ENCODE measurements at places on chromosomes 3 and 15. TPM values are rescaled to one million over a fixed set of nuclear protein-coding genes. Genes with fewer than 3 reads are reported as not detected.

Gene CMTM8
- 3.2 TPM for total RNA-seq

Gene GATM
- 0.54 TPM for total RNA-seq

Gene ABI3BP
- 3.1 TPM for total RNA-seq

Gene TMEM266
- not detected for total RNA-seq

Gene NOX5
- total RNA-seq: 1.4 TPM

Gene SPTBN5
- 1.1 TPM for total RNA-seq

DNA sequence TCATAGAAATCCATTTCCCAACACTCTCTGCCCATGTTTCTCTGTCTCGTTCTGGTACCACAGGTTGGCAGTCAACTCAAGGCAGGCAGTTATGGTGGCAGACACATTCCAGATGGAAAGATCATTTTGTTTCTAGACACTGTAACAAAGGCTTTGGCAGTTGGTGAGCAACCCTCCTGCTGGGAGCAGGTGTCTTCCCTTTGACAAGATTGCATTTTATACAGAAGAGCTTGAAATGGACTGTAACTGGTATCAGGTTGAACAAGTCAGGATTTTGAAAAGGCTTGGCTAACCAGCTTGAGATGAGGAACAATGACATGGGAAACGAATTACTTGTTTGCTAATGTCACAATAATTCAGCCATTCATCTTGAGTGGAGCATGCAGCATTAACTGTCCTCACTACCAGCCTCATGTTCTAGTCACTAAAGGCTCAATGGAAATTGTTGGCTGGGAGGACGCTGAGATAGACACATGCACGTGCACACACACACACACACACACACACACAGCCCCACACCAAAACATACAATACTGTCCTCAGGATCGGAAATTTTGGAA lies 170.0 kb downstream of the SEMA6D start:
- H3K27me3 ChIP-seq: no peaks in the 10 kb centered on the region
- H3K36me3 ChIP-seq: no peaks in the 10 kb centered on the region

- no peak overlapping the region for H3K4me3 ChIP-seq
- H3K4me1 ChIP-seq: no peaks in the 10 kb centered on the region
- no peaks in the 10 kb centered on the region for H3K36me3 ChIP-seq
- peak; percentile 20 for DNase-seq
- H3K27me3 ChIP-seq: peaks cover 8% of the 10 kb centered on the region
Observed at GRCh38 chr15:79943820-79944219, 27.2 kb downstream of the BCL2A1 start.

- H3K4me3 ChIP-seq: no peak overlapping the region
- no peaks in the 10 kb centered on the region for H3K4me1 ChIP-seq
- H3K27ac ChIP-seq: no peak overlapping the region
Observed at GRCh38 chr3:180619723-180620122, 17.8 kb downstream of the TTC14 start.

- no peaks in the 10 kb centered on the region for H3K36me3 ChIP-seq
- H3K4me3 ChIP-seq: no peak overlapping the region
- H3K27me3 ChIP-seq: peaks cover 43% of the 10 kb centered on the region
- no peak for DNase-seq
Observed at GRCh38 chr3:113086560-113087461, 96.0 kb downstream of the GTPBP8 start.

DNA sequence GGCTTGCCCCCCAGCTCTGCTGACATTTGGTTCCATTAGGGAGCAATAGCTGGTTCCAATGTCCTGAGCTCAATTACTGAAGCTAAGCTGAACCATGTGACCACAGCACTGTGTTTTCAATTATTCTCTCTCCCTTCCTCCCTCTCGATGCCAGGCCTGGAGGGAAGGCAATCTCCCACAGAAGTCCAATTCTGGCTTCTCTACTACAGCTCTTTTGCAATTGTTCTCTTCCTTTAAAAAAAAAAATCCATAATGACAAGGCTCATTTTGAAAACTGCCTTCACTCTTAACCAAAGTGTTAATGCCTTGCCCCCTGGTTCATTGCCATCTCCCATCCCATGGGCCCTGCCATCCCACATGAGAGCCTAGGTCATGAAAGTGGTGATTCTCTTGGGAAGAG lies 24.8 kb downstream of the IL16 start:
- H3K27me3 ChIP-seq: no peaks in the 10 kb centered on the region
- no peak for DNase-seq
- no peak overlapping the region for H3K4me3 ChIP-seq
- H3K27ac ChIP-seq: no peak overlapping the region

- no peaks in the 10 kb centered on the region for H3K27me3 ChIP-seq
- peak; percentile 7 for DNase-seq
- no peak overlapping the region for H3K27ac ChIP-seq
- no peaks in the 10 kb centered on the region for H3K36me3 ChIP-seq
- no peaks in the 10 kb centered on the region for H3K4me1 ChIP-seq
Observed at GRCh38 chr3:89867286-89867685, 759.9 kb downstream of the EPHA3 start.

GRCh38 chr3:2558796-2559195 lies 460.1 kb downstream of the CNTN4 start:
- no peaks in the 10 kb centered on the region for H3K4me1 ChIP-seq
- no peak overlapping the region for H3K4me3 ChIP-seq
- no peaks in the 10 kb centered on the region for H3K36me3 ChIP-seq
- no peak for DNase-seq
- H3K27me3 ChIP-seq: peaks cover 61% of the 10 kb centered on the region

GRCh38 chr3:107106316-107106715 lies 270.9 kb upstream of the CCDC54 start:
- peaks cover 15% of the 10 kb centered on the region for H3K4me1 ChIP-seq
- no peaks in the 10 kb centered on the region for H3K36me3 ChIP-seq
- H3K27ac ChIP-seq: peak overlapping the region; percentile 68
- peak overlapping the region; percentile 15 for H3K4me3 ChIP-seq
- DNase-seq: peak; percentile 67
- H3K27me3 ChIP-seq: no peaks in the 10 kb centered on the region

DNA sequence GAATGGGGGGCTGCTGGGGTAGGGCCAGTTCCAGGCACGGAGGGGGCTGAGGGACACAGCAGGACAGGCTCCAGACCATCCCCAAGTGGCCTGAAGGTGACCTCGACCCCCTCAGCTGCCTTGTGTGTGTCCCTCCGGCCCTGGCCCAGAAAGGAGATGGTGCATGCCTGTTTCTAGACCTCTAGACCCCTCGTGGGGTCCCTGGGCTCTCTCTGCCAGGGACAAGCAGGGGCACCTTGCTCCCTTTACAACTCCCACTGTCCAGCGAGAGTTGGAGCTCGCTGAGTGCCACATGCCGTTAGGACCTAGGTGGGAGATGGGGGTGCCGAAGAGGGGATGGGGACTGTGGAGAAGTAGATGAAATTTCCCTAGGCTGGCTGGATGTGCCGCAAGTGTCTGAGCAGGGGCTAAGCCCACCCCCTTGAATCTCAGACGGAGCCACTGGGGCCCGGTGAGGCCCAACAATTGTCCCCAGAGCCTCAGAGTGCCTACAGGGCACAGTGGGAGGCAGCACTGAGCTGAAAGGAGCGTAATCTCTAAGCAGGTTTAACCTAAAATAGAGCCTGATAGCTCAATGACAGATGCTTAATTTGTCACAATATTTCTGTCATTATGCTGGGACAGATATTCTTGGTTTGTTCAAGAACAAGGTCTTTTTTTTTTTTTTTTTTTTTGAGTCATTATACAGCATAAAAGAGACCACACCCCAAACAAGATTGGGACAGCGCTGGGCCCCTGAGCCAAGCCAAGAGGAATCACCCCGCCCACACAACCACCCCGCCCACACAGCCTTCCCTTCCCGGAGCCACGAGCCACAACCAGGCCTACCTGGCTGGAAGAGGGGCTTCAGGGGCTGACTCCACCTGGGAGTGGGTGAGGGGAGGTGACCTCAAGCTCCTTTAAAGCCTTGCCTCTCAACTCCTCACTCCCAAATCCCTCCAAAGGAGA lies 23.6 kb upstream of the KLF13 start:
- DNase-seq: peak; percentile 50
- no peaks in the 10 kb centered on the region for H3K27me3 ChIP-seq
- H3K4me3 ChIP-seq: no peak overlapping the region
- H3K36me3 ChIP-seq: no peaks in the 10 kb centered on the region

GRCh38 chr3:160797356-160797755 lies 41.3 kb downstream of the PPM1L start:
- no peak overlapping the region for H3K4me3 ChIP-seq
- H3K36me3 ChIP-seq: peaks cover 7% of the 10 kb centered on the region
- H3K27me3 ChIP-seq: no peaks in the 10 kb centered on the region
- DNase-seq: no peak
- peaks cover 19% of the 10 kb centered on the region for H3K4me1 ChIP-seq
- peak overlapping the region; percentile 68 for H3K27ac ChIP-seq

DNA sequence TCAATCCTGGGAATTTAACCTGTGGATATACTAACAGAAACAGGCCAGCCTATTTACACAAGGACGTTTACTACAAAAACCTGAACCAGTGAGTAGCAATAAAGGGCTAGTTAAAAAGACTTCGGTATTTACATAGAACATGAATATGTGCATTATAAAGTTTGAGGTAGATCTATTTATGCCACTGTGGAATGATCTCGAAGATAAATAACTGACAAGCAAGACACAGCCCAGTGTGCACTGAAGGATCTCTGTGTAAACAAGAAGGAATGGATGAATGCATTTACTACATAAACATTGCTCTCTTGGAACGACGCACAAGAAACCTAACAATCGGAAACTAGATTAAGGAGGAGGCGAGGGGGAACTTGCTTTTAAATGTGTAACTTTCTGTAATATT lies 132.0 kb upstream of the NSMCE3 start:
- no peak for DNase-seq
- H3K27me3 ChIP-seq: peaks cover 58% of the 10 kb centered on the region
- H3K36me3 ChIP-seq: no peaks in the 10 kb centered on the region
- H3K27ac ChIP-seq: no peak overlapping the region

DNA sequence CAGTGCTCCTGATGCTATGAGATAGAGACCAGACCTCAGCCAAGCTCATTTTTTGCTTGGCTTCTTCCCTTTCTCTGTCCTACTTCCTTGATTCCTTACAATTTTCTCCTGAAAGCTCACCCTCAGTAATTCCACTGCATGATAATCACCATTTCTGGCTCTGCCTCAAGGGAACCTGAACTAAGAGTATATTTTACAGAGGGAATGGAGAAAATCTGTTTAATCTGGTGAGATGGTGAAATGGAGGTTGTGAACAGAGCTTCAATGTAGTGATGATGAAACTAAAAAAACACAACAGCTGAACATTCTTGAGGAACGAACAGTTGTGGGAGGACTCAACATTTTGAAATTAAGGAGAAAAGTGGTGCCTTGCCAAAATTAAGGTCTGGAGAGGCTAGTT lies 16.3 kb downstream of the HHLA2 start:
- H3K27me3 ChIP-seq: no peaks in the 10 kb centered on the region
- H3K36me3 ChIP-seq: no peaks in the 10 kb centered on the region
- peaks cover 7% of the 10 kb centered on the region for H3K4me1 ChIP-seq
- no peak overlapping the region for H3K4me3 ChIP-seq
- H3K27ac ChIP-seq: no peak overlapping the region

- no peak overlapping the region for H3K4me3 ChIP-seq
- peaks cover 11% of the 10 kb centered on the region for H3K4me1 ChIP-seq
- H3K36me3 ChIP-seq: no peaks in the 10 kb centered on the region
Observed at GRCh38 chr3:94429517-94429916, 366.7 kb downstream of the NSUN3 start.

DNA sequence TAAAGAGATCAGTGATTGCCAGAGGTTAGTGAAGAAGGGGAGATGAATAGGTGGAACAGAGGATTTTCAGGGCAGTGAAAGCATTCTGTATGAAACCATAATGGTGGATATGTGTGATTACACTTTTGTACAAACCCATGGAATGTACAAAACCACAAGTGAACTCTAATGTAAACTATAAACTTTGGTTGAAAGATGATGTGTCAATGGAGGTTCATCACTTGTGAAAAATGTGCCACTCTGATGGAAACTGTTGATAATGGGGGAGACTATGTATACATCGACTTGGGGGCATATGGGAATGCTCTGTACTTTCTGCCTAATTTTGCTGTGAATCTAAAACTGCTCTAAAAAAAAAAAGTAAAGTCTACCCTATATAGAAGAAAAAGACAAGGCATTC lies 68.7 kb upstream of the ARHGEF3 start:
- no peak overlapping the region for H3K27ac ChIP-seq
- no peaks in the 10 kb centered on the region for H3K27me3 ChIP-seq
- H3K4me1 ChIP-seq: peaks cover 8% of the 10 kb centered on the region

GRCh38 chr3:106425026-106425425 lies 556.2 kb upstream of the CBLB start:
- no peaks in the 10 kb centered on the region for H3K27me3 ChIP-seq
- peak; percentile 64 for DNase-seq
- H3K4me3 ChIP-seq: no peak overlapping the region

Data from MCF 10A (cell line).